ENCODE measurements at places on chromosomes 5 and 9. TPM values are rescaled to one million over a fixed set of nuclear protein-coding genes. Genes with fewer than 3 reads are reported as not detected.

GRCh38 chr5:121675924-121676323 lies 175.8 kb upstream of the FTMT start:
- DNase-seq: no peak

TAS2R1 gene
- total RNA-seq: not detected

IL3 gene
- total RNA-seq: not detected

DNA sequence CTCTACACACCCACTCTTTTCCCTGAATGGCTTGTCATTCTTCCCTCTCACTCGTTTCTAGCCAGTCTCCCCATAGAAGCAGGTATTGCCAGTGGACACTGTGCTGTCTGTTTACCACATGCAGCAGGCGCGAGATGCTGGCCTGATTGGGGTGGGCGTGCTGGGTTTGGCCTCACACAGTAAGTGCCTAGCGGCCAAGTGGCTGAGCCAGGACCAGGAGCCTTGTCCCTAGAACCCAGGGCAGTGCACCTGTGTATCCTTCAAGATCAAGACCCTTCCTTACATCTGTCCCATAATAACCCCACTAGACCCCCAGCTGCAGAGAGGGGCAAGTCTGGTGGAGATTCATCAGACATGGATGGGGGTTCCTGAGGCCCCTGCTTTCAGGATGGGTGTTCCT lies 112.8 kb upstream of the IRX4 start:
- peak; percentile 12 for DNase-seq

DAPK1 gene
- 2.9 TPM for total RNA-seq

Measured in cardiac septum (tissue), 1 donor.